T-helper 1 cell (primary cell): ENCODE measurements at places on chromosomes 12 and 14.

DNA sequence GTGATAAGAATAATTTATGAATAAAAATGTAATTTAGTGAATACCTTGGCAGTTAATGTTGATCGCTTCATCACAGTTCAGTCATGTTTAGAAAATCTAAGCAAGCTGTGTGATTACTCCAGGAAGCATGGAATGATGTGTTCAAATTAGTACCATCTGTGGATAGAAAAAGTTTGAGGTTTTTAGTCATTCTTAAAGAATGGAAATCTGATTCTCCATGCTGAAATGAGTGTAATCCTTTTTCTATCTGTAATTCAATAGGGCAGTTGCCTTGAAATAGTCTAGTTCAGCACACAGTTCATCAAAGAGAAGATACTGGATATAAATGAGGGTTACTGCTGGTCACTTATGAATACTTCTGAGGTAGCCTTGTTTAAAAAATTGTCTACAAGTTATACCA lies 127.2 kb upstream of the MYF6 start:
- no peak for DNase-seq

DNA sequence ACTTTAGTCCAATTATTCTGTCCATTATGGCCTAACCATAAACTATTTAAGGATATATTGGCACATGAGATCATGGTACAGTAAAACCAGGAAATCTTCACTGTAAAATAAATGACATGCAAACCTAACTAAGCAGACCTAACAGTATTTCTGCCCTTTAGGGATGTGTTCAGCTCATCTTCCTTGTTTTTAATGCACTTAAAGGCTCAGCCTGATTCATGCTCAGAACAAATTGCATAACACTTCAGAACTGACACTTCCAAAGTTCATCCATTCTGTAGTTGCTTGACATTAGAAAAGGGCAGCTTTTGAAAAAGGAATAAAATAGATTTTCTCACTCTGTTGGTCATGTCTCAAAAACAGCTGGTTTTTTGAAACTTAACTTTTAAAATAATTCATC lies 708.5 kb downstream of the C12orf50 start:
- DNase-seq = no peak

- DNase-seq = no peak
These were observed 31.5 kb downstream of the CCNK start for GRCh38 chr14:99512571-99513182.

DNA sequence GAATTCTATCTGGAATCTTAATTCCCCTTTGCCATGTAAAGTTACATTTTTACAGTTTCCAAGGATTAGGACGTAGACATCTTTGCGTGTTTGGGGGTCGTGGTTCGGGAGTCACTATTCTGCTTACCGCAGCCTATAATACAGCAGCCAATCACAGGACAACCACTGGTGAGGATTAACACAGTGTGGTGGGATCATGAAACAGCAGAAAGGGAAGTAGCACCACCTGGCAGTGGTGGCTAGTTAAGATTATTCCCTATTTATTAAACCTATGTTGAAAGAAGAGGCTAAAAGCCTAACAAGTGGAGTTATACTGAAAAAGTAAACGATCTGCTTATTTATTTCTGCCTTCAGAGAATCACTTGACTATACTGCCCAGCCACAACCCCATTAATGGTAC lies 71.7 kb downstream of the IPO8 start:
- no peak for DNase-seq

GRCh38 chr12:124727264-124727800 lies 136.3 kb downstream of the SCARB1 start:
- no peak for DNase-seq
